Stimulated activated CD4-positive, alpha-beta T cell treated with anti-CD3 and anti-CD28 coated beads, Interleukin-1b, Interleukin-23, amount 100 ng/mL, for 24 hours (primary cell): ENCODE measurements at places on chromosomes 2 and 18.

- no peak for DNase-seq
Measured at GRCh38 chr2:207503234-207503633, 26.5 kb upstream of the CREB1 start.

DNA sequence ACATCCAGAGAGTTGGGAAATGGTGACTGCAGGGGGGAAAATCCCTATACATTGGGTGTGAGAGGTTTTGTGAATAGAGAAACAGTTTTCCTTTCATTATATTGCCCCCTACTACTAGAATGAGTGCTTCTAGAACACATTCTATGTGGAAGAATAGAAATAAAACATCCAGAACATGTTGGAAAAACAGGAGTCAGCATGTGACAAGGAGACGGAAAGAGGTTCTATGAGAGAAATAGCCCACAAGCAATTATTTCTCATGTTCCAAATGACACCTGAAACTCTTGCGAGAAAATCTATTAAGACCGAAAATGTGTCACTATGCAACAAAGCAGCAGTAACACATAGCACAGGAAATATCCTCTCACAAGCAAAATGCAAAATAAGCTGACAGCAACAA lies 202.7 kb upstream of the SPOPL start:
- DNase-seq, result no peak

GRCh38 chr18:10140461-10141282 lies 226.9 kb downstream of the VAPA start:
- no peak for DNase-seq

GRCh38 chr2:224242561-224242960 lies 159.3 kb downstream of the FAM124B start:
- no peak for DNase-seq

- peak; percentile 46 for DNase-seq
Measured at GRCh38 chr2:94874277-94874997, 3.2 kb downstream of the TEKT4 start.

DNA sequence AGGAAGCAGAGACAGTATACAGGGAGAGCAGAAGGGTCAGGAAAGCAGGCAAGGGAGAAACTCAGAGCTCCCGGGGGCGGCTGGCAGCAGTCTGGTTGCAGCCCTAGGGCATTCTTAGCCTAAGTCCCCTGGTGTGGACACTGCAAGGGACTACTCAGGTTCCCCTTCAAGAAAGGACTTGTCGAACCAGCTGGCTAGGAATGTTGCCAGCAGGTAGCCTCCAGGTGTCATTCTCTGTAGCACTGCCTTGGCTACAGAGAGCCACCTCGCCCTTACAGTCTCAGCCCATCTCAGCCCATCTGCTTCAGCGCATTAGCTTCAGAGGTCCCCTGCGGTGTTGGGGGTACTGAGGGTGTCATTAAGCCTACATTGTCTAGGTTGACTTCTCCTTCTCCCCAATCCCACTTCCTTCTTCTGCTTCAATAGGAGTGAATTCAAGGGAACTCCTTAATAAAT lies 11.3 kb upstream of the TMSB10 start:
- DNase-seq, result no peak

DNA sequence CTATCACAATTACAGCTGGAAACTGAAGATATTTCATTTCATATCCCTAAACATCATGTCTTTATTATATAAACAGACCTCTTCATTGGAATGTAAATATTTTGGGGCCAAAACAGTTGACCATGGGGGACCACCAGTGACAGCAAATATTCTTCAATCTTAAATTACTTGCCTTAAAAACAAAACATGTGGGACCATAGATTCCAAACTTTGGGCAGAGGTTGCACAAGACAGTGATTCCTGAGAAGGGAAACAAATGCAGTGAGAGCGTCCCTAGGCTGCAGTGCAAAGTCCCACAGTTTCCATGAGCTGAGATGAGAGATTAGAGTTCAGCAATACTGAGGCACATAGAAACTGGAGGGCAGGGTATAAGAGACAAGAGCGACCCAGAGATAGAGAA lies 818.9 kb downstream of the CBLN2 start:
- DNase-seq, result no peak

GRCh38 chr18:57223144-57223870 lies 76.4 kb downstream of the BOD1L2 start:
- no peak for DNase-seq
